ENCODE measurements at places on chromosomes 6 and 20.

- DNase-seq: no peak
Measured at GRCh38 chr6:43951756-43952675, 175.2 kb downstream of the MRPL14 start.

- no peak for DNase-seq
Measured at GRCh38 chr6:55957961-55958422, 82.6 kb upstream of the BMP5 start.

GRCh38 chr6:14273191-14273590 lies 155.6 kb downstream of the CD83 start:
- DNase-seq: no peak

DNA sequence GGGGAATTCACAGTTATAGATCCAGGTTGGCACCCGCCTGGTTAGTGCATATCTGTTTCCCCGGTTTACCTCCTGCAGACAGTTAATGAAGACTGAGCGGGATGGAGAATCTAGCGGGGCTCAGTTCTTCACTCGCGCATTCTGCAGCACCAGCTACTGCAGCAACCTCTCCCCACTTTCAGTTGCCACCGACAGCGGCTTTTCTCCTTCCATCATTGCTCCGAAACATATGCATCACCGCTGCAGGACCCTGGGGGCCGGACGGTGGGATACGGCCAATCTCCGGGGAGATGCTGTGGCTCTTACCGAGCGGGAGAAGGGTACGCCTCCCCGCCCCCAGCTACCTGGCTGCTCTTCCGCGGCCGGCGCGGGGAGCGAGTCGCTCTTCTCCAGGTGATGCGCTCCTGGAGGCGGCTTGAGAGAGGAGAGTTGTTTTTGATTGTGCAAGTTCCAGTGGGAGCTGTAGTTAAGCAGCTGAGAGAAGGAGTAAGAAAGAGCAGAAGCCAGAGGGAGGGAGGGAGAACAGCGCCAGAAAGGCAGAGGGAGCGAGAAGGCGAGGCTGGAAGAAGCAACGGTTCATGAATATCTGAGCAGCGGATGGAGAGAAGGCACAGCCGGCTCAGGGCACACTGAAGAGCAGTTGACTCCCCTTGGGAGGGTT lies at the start of gene SGK1:
TSS of gene SGK1 (minus strand) at position 642 of the 661 bp plus-strand sequence. CDS start 652 bp downstream, outside the sequence.
- DNase-seq: no peak

Measured in stimulated activated CD8-positive, alpha-beta memory T cell treated with anti-CD3 and anti-CD28 coated beads, Interleukin-15, amount 100 ng/mL, for 48 hours (primary cell).